ENCODE measurements at places on chromosomes 5 and 9.

GRCh38 chr9:136916330-136917184 lies 28.0 kb downstream of the FBXW5 start:
- no peaks in the 10 kb centered on the region for H3K4me1 ChIP-seq
- H3K27me3 ChIP-seq: no peaks in the 10 kb centered on the region
- H3K36me3 ChIP-seq: peaks cover 59% of the 10 kb centered on the region
- H3K4me3 ChIP-seq: no peak overlapping the region

- no peaks in the 10 kb centered on the region for H3K4me1 ChIP-seq
- DNase-seq: no peak
- peaks cover 16% of the 10 kb centered on the region for H3K36me3 ChIP-seq
These were observed 32.8 kb downstream of the VPS13A start for GRCh38 chr9:77210116-77210515.

- no peak for DNase-seq
- no peaks in the 10 kb centered on the region for H3K36me3 ChIP-seq
- H3K4me3 ChIP-seq: no peak overlapping the region
- H3K27me3 ChIP-seq: no peaks in the 10 kb centered on the region
These were observed 68.1 kb upstream of the ERBIN start for GRCh38 chr5:65858316-65858715.

GRCh38 chr9:38734831-38735230 lies 14.9 kb upstream of the FAM240B start:
- H3K27ac ChIP-seq: no peak overlapping the region
- DNase-seq: no peak
- no peaks in the 10 kb centered on the region for H3K27me3 ChIP-seq
- no peaks in the 10 kb centered on the region for H3K36me3 ChIP-seq
- no peak overlapping the region for H3K4me3 ChIP-seq

DNA sequence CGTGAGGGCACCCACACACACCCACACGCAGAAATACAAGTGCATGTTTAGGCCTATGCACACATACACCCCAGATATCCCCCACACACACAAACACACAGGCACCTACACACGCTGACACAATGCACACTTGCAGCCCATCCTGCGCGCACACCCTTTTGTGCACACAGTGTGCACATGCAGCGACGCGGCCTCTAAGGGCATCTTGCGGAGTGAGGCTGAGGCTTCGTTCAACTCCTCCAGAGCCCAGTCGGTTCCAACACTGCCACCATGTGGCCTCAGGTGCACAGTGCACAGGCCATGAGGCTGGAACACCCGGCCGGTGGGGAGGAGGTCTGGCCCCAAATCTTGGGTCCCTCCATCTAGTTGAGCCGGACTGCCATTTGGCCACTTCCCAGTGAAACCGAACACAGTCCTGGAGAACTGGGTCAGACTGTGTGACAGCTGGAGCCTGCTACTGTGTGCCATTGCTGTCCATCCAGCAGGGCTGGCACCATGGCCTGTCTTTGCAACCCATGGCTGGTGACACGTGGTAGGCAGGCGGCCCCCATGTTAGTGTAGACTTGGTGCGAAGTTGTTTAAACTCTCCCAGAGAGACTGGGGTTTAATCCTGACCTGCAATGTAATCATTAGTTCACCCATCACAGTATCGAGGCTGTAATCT lies 97.7 kb upstream of the MVB12B start:
- H3K27me3 ChIP-seq: peaks cover 2% of the 10 kb centered on the region
- H3K4me3 ChIP-seq: no peak overlapping the region
- DNase-seq: peak; percentile 48
- H3K36me3 ChIP-seq: no peaks in the 10 kb centered on the region
- H3K4me1 ChIP-seq: no peaks in the 10 kb centered on the region

DNA sequence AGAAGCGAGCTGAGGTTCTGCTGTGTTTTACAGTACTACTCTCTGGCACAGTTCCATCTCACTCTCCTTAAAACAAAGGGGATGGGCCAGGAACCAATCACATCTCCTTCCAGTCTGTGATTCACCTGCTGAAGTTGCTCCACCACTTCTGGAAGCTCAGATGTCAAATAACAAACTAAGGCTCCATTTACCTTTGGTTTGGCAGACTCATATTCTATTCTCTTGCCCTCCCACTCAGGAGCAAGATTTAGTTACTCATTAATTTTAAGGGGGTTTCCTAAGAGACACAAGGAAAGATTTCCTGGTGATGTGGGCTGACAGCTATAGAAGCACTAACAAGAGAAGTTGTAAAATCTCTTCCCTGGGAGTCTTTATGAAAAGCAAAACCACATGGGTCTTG lies 37.8 kb upstream of the KIF2A start:
- DNase-seq: no peak
- no peaks in the 10 kb centered on the region for H3K27me3 ChIP-seq
- no peaks in the 10 kb centered on the region for H3K4me1 ChIP-seq
- no peak overlapping the region for H3K4me3 ChIP-seq
- no peak overlapping the region for H3K27ac ChIP-seq

DNA sequence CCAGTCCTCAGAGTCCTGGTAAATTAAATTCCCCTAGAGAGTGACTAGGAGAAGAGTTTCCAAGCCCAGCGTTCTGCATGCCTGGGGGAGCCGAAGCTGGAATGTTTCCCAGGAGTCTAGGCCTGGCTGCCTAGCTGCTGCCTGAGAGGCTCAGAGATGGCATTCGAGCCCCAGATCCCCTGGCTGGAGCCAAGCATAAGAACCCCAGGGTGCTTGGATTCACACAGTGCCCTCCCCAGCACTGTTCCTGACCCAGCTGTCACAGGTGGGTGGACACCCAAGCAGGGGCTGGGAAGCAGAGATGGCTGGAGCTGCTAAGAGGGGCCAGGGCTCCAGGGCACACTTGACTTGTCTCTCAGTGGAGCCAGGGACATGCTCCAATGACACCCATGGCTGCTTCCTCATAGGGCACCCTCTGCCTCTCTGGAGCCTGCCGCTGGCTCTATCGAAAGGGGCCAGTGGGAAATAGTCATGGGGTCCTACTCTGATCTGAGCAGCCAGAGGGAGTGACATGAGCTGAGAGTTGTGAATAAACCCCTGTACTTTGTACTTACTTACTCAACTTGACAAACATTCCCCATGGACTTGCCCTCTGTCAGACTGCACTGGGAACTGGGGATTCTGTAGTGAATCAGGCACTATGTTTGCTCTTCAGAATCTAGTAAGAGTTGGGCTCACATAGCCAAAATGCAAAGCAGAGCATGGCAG lies 62.6 kb upstream of the XPA start:
- H3K4me3 ChIP-seq: no peak overlapping the region
- DNase-seq: no peak
- H3K27ac ChIP-seq: no peak overlapping the region
- H3K4me1 ChIP-seq: no peaks in the 10 kb centered on the region

DNA sequence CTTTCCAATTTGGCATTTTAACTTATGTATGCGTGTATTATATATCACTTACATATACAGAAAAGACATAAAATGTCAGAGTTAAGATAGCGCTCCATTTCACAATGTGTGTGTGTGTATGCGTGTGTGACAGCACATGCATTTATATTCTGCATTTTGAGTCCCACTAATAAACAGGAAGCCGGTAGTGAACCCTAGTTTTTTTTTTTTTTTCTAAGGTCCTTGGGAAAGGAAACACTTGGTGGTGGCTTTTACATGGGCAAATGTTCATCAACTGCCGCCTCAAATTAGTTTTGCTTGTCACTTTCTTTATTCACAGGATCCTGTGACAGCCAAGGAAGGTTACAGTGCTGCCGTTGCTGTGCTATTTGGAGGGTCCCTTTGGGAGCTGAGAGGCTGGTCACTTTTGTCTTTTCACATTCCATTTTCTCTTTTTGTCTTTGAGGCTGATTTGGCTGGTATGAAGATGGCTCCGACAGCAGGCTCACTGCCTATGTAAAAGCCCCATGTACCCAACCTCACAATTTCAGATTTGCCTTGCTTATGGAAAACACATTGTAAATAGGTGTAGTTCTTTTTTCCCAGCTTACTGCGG lies 298.9 kb downstream of the CSNK1G3 start:
- no peak overlapping the region for H3K27ac ChIP-seq
- H3K4me3 ChIP-seq: no peak overlapping the region
- H3K27me3 ChIP-seq: no peaks in the 10 kb centered on the region

DNA sequence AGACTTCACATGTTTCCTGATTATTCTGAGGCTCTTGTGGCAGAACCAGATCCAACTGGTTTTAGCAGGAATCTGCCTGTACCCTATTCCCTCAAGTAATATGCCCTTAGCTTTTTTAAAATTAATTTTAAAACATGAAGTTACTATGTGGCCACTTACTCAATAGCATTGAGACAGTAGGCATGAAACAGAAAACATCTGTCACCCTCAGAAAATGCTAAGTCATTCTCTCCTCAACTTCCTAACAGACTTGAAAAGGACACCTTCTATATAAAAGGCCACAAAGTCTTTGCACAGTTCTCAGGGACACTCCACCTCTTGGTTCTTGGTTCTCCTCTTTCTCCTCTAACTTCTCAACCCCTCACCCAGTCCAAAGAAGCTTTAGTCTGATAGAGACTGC lies 277.8 kb downstream of the RAB3C start:
- no peaks in the 10 kb centered on the region for H3K36me3 ChIP-seq
- no peak overlapping the region for H3K27ac ChIP-seq
- no peak overlapping the region for H3K4me3 ChIP-seq
- H3K27me3 ChIP-seq: peaks cover 3% of the 10 kb centered on the region
- H3K4me1 ChIP-seq: no peaks in the 10 kb centered on the region
- DNase-seq: no peak

- peaks cover 62% of the 10 kb centered on the region for H3K36me3 ChIP-seq
- no peaks in the 10 kb centered on the region for H3K27me3 ChIP-seq
- no peak overlapping the region for H3K4me3 ChIP-seq
- no peak overlapping the region for H3K27ac ChIP-seq
- no peaks in the 10 kb centered on the region for H3K4me1 ChIP-seq
These were observed 15.4 kb downstream of the CDKN2AIPNL start for GRCh38 chr5:134396274-134396673.

GRCh38 chr5:148963664-148964063 lies 99.2 kb downstream of the SH3TC2 start:
- peaks cover 5% of the 10 kb centered on the region for H3K4me1 ChIP-seq
- H3K36me3 ChIP-seq: no peaks in the 10 kb centered on the region
- no peak overlapping the region for H3K27ac ChIP-seq
- no peak for DNase-seq
- H3K27me3 ChIP-seq: no peaks in the 10 kb centered on the region
- no peak overlapping the region for H3K4me3 ChIP-seq

DNA sequence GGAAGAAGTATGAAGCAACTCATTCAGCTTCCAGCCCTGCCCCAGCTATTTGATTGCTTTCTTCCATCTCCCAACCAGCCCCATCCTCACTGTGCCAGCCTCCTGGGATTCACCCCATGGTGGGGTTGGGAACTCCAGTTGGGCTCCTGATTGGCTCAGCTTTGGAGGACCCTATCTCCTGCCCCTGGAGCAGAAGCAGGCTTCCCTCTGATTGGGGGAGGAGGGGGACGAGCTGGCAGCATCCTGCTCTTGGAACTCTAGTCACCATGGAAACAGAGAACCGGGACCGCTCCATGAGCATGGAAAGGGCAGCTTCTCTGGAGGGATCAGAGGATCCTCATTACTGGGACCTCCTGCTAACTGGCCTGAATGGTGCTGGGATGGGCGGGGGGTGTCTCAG lies 2.6 kb downstream of the SLC6A7 start:
- H3K4me3 ChIP-seq: no peak overlapping the region
- no peaks in the 10 kb centered on the region for H3K4me1 ChIP-seq
- no peaks in the 10 kb centered on the region for H3K36me3 ChIP-seq
- H3K27me3 ChIP-seq: peaks cover 11% of the 10 kb centered on the region

GRCh38 chr9:6562871-6563430 lies 82.6 kb downstream of the GLDC start:
- H3K27me3 ChIP-seq: no peaks in the 10 kb centered on the region
- H3K36me3 ChIP-seq: no peaks in the 10 kb centered on the region
- no peaks in the 10 kb centered on the region for H3K4me1 ChIP-seq
- H3K4me3 ChIP-seq: no peak overlapping the region
- DNase-seq: no peak

- H3K27me3 ChIP-seq: no peaks in the 10 kb centered on the region
- no peaks in the 10 kb centered on the region for H3K4me1 ChIP-seq
- no peak overlapping the region for H3K4me3 ChIP-seq
- no peak overlapping the region for H3K27ac ChIP-seq
- no peak for DNase-seq
- peaks cover 2% of the 10 kb centered on the region for H3K36me3 ChIP-seq
These were observed 60.0 kb downstream of the PAM start for GRCh38 chr5:102815084-102815483.

- no peak overlapping the region for H3K27ac ChIP-seq
- DNase-seq: no peak
- H3K4me1 ChIP-seq: no peaks in the 10 kb centered on the region
- no peak overlapping the region for H3K4me3 ChIP-seq
- H3K27me3 ChIP-seq: no peaks in the 10 kb centered on the region
These were observed 45.7 kb upstream of the ORM1 start for GRCh38 chr9:114276908-114277821.

DNA sequence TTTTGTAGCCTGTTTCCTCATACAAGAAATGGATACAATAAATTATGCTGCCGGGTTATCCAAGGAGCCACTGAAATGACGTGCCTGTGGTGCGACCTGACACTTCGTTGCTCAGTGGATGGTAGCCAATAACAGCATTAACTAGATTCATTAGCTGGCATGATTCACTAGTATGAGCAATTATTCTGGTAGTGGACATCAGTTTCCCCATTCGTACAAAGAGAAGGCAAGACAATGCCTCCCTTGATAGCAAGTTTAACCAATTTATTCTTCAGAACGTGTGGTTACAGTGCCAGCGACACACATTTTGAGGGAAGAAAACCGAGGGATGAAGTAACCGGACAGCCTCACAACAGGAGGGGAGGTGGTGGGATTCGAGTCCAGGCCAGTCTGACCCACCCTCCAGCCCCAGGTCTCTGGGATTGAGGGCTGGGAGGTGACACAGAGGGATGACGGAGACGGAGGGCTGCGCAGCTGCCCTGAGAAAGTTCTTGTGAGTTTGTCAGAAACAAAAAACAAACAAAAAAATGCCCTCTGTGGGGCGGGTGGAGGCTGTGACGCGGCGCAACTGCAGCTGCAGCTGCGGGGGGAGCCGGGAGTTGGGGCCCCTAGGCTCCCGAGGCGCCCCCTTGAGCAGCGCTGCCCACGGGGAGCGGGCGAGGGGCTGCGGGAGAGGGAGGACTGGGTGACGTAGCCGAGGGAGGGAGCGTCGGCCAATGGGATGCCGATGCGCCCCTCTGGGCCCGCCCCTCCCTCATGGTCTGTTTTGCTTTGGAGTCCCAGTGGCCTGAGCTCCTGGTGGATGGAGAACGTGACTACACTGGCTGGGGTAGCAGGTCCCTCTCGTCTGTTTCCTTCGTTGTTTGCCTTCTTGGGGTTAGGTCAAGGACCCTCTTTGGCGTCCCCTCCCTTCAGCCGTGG lies 10.9 kb downstream of the LHX2 start:
- no peak overlapping the region for H3K27ac ChIP-seq
- H3K27me3 ChIP-seq: peaks cover 55% of the 10 kb centered on the region
- no peaks in the 10 kb centered on the region for H3K36me3 ChIP-seq
- DNase-seq: no peak
- H3K4me1 ChIP-seq: peaks cover 14% of the 10 kb centered on the region
- H3K4me3 ChIP-seq: no peak overlapping the region

GRCh38 chr5:71586052-71586940 lies 844 bp upstream of the MCCC2 start:
- H3K27me3 ChIP-seq: no peaks in the 10 kb centered on the region
- H3K27ac ChIP-seq: peak overlapping the region; percentile 90
- peaks cover 17% of the 10 kb centered on the region for H3K4me1 ChIP-seq
- H3K36me3 ChIP-seq: no peaks in the 10 kb centered on the region
- peak; percentile 59 for DNase-seq

GRCh38 chr5:171420431-171421241 lies 1.2 kb downstream of the FGF18 start:
- H3K36me3 ChIP-seq: no peaks in the 10 kb centered on the region
- H3K27me3 ChIP-seq: peaks cover 16% of the 10 kb centered on the region
- H3K27ac ChIP-seq: no peak overlapping the region
- H3K4me1 ChIP-seq: peaks cover 22% of the 10 kb centered on the region
- no peak for DNase-seq

All from natural killer cell (primary cell).